ENCODE measurements at places on chromosomes 11 and 22.

GRCh38 chr11:61460474-61460881 lies 30.6 kb downstream of the SDHAF2 start:
- DNase-seq, result no peak

- DNase-seq, result no peak
Observed at GRCh38 chr11:33668468-33668825, 32.2 kb downstream of the C11orf91 start.

DNA sequence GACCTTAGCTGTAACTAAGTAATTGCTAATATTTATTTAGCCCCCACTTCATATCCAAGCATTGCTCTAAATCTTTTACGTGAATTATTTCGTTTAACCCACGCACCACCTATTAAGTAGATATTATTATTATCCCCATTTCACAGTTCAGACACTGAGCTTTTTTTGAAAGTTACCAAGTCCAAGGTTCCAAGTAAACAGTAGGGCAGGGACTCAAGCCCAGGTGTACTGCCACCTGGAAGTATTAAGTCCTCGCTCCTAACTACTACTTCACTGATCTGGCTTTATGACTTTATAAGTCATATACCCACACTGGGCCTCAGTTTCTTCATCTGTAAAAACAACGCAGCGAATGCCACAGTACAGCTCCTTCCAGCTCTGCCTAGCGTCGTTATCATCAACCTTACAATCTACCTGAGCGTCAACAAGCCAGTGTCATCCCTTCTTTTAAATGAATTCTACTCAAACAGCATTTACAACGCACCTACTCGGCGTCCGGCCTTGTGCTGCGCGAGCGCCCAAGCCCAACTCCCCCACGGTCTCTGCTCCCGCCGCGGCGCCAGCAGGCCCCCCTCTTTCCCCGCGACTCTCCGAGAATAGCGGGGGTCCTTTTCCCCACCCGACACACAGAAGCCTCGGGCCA lies 624 bp downstream of the TMEM41B start:
- peak; percentile 16 for DNase-seq

DNA sequence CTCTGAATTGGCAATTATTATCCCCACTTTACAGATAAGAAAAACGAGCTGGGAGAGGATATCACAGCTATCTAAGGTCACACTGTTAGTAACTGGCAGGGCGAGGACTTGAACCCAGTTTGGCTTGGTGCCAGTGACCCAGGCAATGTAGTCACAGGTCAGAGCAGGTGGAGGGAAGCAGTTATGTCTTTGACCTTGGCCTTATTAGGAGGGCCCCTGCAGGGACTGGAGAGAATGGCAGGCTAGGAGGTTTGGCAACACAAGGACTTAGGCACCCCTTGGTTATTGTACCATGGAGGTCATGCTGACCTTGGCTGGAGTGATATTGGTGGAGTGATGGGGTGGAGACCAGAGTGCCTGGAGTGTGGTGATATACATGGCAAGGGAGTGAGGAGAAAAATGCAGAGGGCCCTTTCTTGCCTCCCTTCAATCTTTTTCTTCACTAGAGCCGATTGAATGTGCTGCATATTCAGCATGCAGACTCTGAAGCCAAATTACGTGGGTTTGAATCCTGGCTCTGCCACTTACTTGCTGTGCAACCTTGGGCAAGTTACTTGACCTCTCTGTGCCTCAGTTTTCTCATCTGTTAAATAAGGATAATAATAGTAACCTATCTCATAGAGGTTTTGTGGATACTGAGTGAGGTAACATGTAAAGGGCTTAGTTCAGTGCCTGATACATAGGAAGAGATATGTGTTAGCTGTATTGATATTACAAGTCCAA lies 92.7 kb upstream of the TBCEL start:
- no peak for DNase-seq

GRCh38 chr11:112524798-112525197 lies 264.1 kb upstream of the PLET1 start:
- DNase-seq, result no peak

DNA sequence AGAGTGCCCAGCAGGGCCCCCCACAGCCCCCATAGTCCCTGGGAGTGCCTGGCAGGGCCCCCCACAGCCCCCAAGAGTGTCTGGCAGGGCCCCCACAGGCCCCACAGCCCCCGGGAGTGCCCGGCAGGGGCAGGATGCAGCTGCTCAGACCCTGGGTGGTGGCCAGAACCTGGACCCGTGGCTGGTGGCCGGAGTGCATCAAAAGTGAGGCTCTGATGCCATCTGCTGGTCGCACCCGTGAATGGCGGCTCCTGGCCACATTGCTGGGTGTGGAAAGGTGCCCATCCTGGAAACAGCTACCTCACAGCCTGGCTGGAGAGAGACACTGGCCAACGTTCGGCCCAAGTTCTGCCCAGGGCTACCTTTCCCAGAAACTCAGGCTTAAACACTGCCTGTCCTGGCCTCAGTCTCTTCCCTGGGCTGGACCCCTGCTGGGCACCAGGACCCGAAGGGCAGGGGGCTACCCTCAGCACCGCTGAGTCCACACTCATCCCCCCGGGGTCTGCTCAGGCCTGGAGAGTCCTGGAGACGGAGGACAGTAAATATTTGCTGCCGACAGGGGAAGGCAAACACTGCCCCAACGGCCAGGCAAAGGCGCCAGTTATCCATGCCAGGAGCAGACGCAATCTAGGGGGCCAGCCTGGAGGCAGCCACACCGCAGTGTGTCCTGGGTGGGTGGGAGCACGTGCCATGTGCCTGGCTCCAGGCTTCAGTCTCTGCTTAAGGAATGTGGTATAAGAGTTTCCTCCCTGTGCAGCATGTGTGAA lies 4.4 kb downstream of the INS start:
- peak; percentile 83 for DNase-seq

DNA sequence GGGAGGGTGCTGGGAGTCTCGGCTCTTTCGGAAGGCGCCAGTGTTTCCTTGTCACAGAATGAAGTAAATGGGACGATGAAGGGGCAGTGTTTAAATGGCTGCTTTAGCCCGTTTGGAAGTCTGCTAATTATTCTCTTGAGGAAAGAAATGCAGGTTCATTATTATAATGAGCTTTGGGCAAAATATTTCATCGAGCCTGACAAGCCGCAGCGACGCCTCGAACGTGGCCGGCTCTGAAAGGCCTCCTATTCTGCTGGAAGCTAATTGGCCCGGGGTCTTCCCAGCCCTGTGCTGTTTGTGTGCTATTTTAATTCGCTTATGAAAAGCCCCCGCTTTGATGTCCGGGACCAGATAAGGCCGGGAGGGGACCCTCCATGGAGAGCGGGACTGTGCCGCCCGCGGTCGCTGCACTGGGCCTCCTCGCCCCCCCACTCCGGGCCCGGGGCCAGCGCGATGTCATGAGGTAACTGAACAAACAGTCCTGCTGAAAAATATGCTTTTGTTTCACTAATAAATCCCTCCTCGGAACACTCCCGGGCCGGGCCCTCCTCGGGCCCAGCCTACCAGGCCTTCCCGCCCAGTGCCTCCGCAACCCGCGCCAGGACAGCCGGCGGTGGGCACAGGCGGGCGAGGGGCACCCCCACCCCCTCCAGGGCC lies 78.4 kb downstream of the CDKN1C start:
- DNase-seq, result no peak

Measured in GM19239 (cell line).